Heart right ventricle (tissue), 16 donors: ENCODE measurements at places on chromosomes 11 and 22. TPM values are rescaled to one million over a fixed set of nuclear protein-coding genes. Genes with fewer than 3 reads are reported as not detected.

GRCh38 chr11:96230686-96231085 is 112.3 kb downstream of the MAML2 start:
- no peaks in the 10 kb centered on the region for H3K36me3 ChIP-seq
- no peak for DNase-seq
- no peak overlapping the region for H3K4me3 ChIP-seq
- H3K27ac ChIP-seq, result peak overlapping the region; percentile 81
- no peaks in the 10 kb centered on the region for H3K27me3 ChIP-seq
- H3K4me1 ChIP-seq, result peaks cover 3% of the 10 kb centered on the region

DNA sequence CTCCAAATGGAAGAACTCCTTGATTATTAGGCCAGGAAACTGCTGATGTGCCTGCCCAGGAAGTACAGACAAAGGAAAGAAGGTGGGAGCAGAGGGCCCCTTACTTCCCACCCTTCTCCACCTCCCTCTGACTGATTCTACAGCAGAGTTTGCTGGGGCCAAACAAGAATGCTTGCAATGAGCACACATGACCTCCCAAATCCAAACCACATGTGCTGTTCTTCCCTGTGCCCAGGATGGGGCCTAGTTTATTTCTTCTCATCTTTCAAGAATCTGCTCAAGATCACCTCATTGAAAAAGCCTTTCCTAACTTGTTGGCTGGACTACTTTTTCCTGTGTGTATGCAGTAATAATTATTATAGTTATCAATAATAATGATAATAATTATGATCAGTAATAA is 286.1 kb downstream of the RAB38 start:
- no peak overlapping the region for H3K4me3 ChIP-seq
- no peak overlapping the region for H3K27ac ChIP-seq
- no peaks in the 10 kb centered on the region for H3K36me3 ChIP-seq
- DNase-seq, result no peak

- DNase-seq, result no peak
- no peak overlapping the region for H3K4me3 ChIP-seq
- no peaks in the 10 kb centered on the region for H3K27me3 ChIP-seq
- no peak overlapping the region for H3K27ac ChIP-seq
- no peaks in the 10 kb centered on the region for H3K4me1 ChIP-seq
These were observed 107.3 kb upstream of the CEP126 start for GRCh38 chr11:101807531-101807930.

GRCh38 chr11:123527947-123528346 is 97.9 kb downstream of the GRAMD1B start:
- no peak for DNase-seq
- no peak overlapping the region for H3K27ac ChIP-seq
- H3K4me1 ChIP-seq, result no peaks in the 10 kb centered on the region
- no peaks in the 10 kb centered on the region for H3K36me3 ChIP-seq
- H3K4me3 ChIP-seq, result no peak overlapping the region
- peaks cover 5% of the 10 kb centered on the region for H3K27me3 ChIP-seq

DNA sequence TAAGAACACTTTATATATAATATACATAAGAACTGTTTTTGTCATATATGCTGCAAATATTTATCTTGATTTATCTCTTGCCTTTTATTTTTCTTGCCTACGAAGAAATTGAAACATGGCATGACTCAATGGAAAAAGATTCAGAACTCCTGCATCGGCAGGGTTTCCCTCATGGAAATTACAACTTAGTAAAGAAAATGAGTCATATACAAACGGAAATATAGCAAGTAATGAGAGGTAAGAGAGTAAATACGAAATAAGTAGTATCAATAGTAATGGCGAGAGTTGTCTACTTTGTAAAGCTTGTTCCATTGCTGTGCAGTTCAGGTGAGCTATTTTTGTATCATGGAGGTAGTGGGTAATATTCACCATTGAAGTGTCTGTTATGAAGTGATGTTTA is 350.4 kb downstream of the DDX10 start:
- H3K27ac ChIP-seq, result no peak overlapping the region
- H3K4me3 ChIP-seq, result no peak overlapping the region
- no peak for DNase-seq
- H3K4me1 ChIP-seq, result no peaks in the 10 kb centered on the region

DNA sequence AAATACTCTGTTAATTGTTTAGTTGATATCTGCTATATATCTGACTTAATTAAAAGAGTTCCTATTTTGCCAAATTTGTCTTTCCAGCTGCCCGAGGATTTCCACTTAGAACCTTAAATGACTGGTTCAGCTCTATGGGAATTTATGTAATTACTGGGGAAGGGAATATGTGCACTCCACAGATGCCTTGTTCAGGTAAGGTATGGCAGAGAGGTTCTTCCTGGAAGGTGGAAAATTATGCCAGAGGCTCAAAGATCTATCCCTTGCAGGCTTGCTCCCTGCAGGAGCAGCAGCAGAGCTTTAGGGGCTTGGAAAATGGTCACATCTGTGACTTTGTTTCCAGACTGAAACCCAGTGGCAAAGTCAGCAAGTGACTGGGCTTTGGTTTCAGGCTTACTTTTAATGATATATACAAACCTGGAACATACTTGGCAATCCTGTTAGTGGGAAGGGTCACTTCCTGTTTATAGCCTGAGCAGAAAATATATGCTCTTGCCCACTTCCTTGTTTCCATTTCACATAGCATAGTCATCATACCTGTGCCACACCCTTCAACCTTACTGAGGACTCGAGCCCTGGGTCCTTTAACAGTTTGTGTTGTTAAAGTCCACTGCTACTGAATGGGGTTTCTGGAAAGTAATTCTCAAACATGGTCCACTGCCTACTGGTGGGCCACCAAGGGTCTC is 23.7 kb downstream of the WBP2NL start:
- H3K36me3 ChIP-seq, result no peaks in the 10 kb centered on the region
- DNase-seq, result no peak
- no peaks in the 10 kb centered on the region for H3K27me3 ChIP-seq
- H3K4me3 ChIP-seq, result no peak overlapping the region
- no peak overlapping the region for H3K27ac ChIP-seq
- no peaks in the 10 kb centered on the region for H3K4me1 ChIP-seq

GRCh38 chr11:64844330-64845128 is at the start of gene CDC42BPG:
CDC42BPG (minus strand) TSS chr11:64844653; CDS start chr11:64844569, 84 bp downstream.
- DNase-seq, result peak; percentile 76
- H3K27ac ChIP-seq, result no peak within 1 kb of the TSS
- H3K27me3 ChIP-seq, result no peaks in the 10 kb centered on the region
- peaks cover 31% of the 10 kb centered on the region for H3K4me1 ChIP-seq
- H3K36me3 ChIP-seq, result no peaks in the 10 kb centered on the region
- H3K4me3 ChIP-seq, result peak within 1 kb of the TSS; percentile 49

GRCh38 chr11:70608568-70609470 is 210.5 kb downstream of the CTTN start:
- no peak overlapping the region for H3K27ac ChIP-seq
- no peak overlapping the region for H3K4me3 ChIP-seq
- H3K4me1 ChIP-seq, result no peaks in the 10 kb centered on the region
- no peaks in the 10 kb centered on the region for H3K36me3 ChIP-seq
- peaks cover 5% of the 10 kb centered on the region for H3K27me3 ChIP-seq

GRCh38 chr11:106594751-106595351 is 423.4 kb downstream of the GUCY1A2 start:
- H3K4me1 ChIP-seq, result no peaks in the 10 kb centered on the region
- H3K4me3 ChIP-seq, result no peak overlapping the region
- no peak for DNase-seq
- H3K36me3 ChIP-seq, result no peaks in the 10 kb centered on the region
- no peak overlapping the region for H3K27ac ChIP-seq
- no peaks in the 10 kb centered on the region for H3K27me3 ChIP-seq

DNA sequence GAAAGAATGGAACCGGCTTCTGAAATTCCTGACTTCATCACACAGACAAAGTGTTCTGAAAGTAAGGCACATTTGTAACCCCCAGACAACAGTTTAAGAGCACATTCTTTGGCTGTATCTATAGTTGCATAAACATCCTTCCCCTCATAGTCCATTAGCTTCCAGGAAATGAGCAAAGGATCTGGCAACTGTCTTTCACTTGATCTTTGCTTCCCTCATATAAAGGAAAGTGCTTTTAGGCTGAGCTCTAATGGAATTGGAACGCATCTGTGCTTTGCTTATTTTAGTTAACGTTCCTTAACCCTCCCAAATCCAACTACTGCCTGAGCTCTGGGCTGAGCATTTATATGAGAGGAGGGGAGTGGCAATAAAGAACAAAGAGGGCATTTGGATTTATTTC is 76.9 kb upstream of the API5 start:
- DNase-seq, result no peak
- no peaks in the 10 kb centered on the region for H3K4me1 ChIP-seq
- H3K27ac ChIP-seq, result no peak overlapping the region

DNA sequence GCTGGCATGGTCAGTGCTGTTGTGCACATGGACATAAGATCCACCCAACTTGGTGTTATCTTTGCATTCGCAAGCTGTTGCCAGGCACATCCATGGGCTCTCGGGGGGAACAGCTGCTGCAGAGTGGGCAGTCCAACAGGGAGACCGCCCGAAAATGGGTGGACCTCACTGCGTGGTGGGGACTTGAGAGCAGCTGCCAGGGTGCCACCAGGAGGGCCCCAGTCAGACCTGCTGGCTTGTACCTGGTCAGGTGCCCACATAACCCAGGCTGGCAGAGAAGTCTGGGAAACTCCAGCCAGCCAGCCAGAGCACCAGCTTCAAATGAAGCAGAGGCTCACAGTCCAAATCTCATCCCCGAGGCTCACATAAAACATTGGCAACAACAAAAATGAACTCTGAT is 120.2 kb downstream of the BCR start:
- DNase-seq, result no peak
- no peaks in the 10 kb centered on the region for H3K27me3 ChIP-seq
- H3K4me3 ChIP-seq, result no peak overlapping the region

GRCh38 chr11:125680747-125681146 is at the start of gene ACRV1:
ACRV1 (minus strand) TSS chr11:125680847; CDS start chr11:125680780, 67 bp downstream.
- no peaks in the 10 kb centered on the region for H3K4me1 ChIP-seq
- H3K36me3 ChIP-seq, result no peaks in the 10 kb centered on the region
- H3K27me3 ChIP-seq, result no peaks in the 10 kb centered on the region
- no peak within 1 kb of the TSS for H3K4me3 ChIP-seq
- DNase-seq, result no peak

- no peaks in the 10 kb centered on the region for H3K36me3 ChIP-seq
- no peak overlapping the region for H3K27ac ChIP-seq
- H3K4me1 ChIP-seq, result peaks cover 10% of the 10 kb centered on the region
- no peak overlapping the region for H3K4me3 ChIP-seq
These were observed 9.5 kb upstream of the NPAS4 start for GRCh38 chr11:66411323-66411722.

DNA sequence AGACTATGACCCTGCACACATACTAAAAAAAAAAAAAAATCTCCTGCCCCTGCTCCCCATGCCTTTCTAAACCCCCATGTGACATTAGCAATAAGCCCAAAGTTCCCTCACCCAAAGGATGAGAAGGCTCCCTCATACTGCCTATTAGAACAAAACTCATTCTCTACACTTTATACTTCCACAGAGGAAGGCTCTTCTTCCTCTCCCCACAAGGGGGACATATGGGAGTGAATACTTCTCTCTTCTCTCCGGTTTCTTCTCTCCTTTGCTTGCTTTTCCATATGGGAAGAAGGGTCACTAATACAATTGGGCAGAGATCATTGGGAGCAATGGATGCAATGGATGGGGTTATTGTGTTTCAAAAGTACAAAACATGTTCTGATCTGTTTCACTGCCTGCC is 3.3 kb downstream of the OR52L1 start:
- DNase-seq, result no peak
- no peaks in the 10 kb centered on the region for H3K27me3 ChIP-seq
- no peak overlapping the region for H3K4me3 ChIP-seq
- H3K4me1 ChIP-seq, result no peaks in the 10 kb centered on the region

DNA sequence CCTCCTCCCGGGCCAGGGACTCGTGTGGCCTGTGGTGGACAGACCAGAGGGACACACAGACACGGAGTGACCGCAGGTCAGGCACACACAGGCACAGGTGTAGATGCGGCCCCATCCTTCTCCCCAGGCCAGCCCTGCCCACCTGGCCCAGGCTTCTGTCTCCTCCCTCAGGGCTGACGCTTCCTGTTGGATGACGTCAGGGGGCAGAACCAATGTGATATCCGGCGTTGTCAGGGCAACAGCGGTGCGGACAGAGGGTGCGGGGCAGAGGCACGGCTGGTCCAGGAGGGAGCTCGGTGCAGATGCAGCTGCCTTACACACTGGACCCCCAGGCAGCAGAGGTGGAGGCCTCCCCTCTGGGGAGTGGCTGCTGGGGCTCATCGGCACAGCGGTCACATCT is 2.9 kb upstream of the TUBGCP6 start:
- no peak overlapping the region for H3K4me3 ChIP-seq
- H3K36me3 ChIP-seq, result peaks cover 8% of the 10 kb centered on the region
- no peak overlapping the region for H3K27ac ChIP-seq
- peaks cover 64% of the 10 kb centered on the region for H3K4me1 ChIP-seq

GRCh38 chr11:74272276-74272675 is 39.2 kb downstream of the P4HA3 start:
- H3K4me1 ChIP-seq, result no peaks in the 10 kb centered on the region
- no peak overlapping the region for H3K27ac ChIP-seq
- no peak overlapping the region for H3K4me3 ChIP-seq
- DNase-seq, result no peak
- H3K27me3 ChIP-seq, result peaks cover 5% of the 10 kb centered on the region

- peaks cover 14% of the 10 kb centered on the region for H3K4me1 ChIP-seq
- H3K27ac ChIP-seq, result no peak overlapping the region
- no peaks in the 10 kb centered on the region for H3K27me3 ChIP-seq
- no peak overlapping the region for H3K4me3 ChIP-seq
- no peaks in the 10 kb centered on the region for H3K36me3 ChIP-seq
These were observed 40.4 kb downstream of the SMIM38 start for GRCh38 chr11:69195824-69196782.

DNA sequence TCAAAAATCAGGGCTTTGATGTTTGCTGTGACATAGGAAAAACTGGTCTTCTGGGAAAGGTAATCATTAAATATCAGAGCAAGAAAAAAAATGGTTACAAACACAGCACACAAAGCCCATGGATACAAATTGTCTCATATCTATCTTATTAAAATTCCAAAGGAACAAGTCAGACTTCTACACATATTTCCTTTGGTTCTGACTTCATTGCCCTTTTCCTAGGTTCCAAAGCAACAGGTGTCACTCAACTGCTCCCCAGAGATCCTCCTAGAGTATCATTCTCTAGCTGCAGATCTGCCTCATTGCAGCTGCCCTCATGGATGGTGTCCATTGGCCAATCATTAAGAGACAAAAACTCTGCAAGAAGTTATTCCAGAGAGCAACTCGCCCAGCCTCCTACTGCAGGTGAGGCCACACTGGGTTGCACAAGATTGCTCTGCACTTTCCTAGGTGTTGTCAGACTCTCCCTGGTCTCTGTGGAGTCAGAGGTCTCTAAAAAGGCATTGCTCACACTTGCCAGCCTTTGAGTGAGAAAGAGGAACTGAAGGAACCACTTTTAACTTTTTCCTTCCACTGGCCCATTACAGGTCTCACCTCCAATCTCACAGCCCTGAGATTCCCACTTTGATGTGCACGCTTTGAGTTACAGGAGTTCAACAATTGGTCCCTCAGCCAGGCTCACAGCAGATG is 5.7 kb downstream of the DRICH1 start:
- H3K4me3 ChIP-seq, result no peak overlapping the region
- DNase-seq, result no peak
- H3K4me1 ChIP-seq, result no peaks in the 10 kb centered on the region
- H3K27me3 ChIP-seq, result no peaks in the 10 kb centered on the region
- no peaks in the 10 kb centered on the region for H3K36me3 ChIP-seq

GRCh38 chr11:115663790-115664189 is 159.6 kb upstream of the CADM1 start:
- DNase-seq, result no peak
- peaks cover 3% of the 10 kb centered on the region for H3K4me1 ChIP-seq

PKDREJ gene
- 0.05 TPM for total RNA-seq

ZBED4 gene
- 3.9 TPM for total RNA-seq

ZBTB16 gene
- 89.8 TPM for total RNA-seq

SORL1 gene
- 15.1 TPM for total RNA-seq

FBLN1 gene
- total RNA-seq, result 42.8 TPM

ZNF280B gene
- 0.45 TPM for total RNA-seq

OR6T1 gene
- total RNA-seq, result not detected

MCAT gene
- 18.2 TPM for total RNA-seq
